Inflammatory macrophage treated with lipopolysaccharide for 4 hours (primary cell): ENCODE measurements at places on chromosomes 5 and 9.

- peak; percentile 17 for DNase-seq
Observed at GRCh38 chr9:86924206-86924605, 23.1 kb downstream of the GAS1 start.

DNA sequence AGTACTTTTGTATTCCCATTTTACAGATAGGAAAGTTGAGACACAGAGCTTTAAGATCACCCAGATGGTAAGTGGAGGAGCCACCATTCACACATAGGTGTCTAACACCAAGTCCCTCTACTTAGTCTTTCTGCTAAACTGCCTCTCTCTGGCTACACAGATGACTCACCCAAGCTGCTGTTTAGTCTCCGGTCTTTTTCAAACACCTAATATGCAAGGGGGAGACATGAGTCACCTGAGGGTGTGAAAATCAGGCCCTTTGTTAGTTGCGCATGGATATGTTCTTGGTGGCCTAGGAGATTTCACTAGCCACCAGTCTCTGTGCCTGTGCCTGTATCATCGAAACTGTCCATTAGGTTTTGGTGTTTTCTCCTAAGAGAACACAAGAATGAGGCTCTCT, 117.8 kb downstream of the MAST4 start:
- no peak for DNase-seq

GRCh38 chr5:31137676-31138075, 55.8 kb upstream of the CDH6 start:
- DNase-seq: no peak

GRCh38 chr5:98933445-98934072, 4.8 kb upstream of the CHD1 start:
- DNase-seq: peak; percentile 88

DNA sequence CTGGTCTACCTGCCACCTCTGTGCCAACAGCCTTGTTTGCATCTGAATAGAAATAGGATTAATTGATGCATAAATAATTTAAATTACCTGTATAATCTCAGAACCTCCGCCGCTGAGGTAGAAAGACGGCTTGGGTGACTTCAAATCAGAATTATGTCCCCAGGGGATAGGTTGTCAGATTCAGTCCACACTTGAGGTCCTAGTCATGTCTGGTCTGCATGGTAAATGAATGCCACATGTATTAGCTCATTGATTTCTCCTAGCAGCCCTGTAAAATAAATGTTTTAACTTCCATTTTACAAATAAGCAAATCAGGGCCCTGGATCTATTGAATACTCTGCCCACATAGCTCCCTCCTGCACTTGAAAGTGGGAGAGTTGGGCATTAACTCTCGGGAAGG, 368.0 kb upstream of the WWC1 start:
- DNase-seq: no peak

- DNase-seq: no peak
Observed at GRCh38 chr5:112366987-112367386, 52.1 kb downstream of the EPB41L4A start.

DNA sequence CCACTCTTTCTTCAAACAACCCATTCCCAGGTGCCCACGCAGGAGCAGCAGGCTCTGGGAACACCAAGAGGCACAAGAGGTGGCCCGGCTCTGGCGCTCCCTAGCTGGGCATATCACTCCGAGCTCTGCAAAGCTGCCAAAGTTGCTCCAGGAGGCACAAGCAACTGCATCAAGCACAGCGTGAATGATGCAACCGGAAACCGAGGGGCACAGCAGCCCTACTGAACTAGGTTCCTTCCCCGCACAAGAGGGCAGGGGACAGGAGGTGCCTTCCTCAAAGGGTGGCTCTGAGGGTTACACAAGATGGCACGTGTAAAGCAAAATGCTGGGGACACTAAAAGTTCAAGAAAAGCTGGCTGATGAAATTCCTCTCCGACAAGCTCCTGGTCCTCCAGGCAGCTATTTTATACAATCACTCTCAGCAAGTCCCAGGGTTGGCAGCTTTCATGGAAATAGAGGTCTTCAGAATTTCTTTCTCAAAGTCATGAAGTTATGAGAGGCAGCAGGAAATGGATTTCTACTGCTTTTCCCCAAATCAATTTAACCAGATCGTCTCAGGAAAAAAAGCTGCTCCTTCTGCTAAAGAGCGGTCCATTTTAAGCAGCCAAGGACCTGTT, 22.9 kb downstream of the PSMB7 start:
- DNase-seq: peak; percentile 80

DNA sequence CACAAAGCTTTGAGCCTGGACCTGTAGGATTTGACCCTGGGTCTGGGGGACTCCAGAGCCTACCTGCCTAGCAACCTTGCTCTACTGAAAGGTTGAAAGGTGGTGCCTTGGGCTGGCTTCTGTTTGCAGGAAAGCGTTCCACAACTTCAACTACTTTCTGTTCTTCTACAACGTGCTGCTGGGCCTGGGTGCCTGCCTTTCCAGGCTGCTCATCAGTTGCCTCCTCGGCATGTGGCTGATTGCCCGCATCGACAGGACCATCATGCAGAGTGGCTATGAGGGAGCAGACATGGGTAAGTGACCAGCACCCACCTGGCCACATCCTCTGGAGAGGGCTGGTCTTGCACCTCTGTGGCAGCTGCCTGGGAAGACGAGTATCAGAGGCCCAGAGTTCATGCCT, 13.6 kb upstream of the CCDC180 start:
- DNase-seq: no peak

GRCh38 chr5:112012104-112012503, 255.1 kb upstream of the NREP start:
- no peak for DNase-seq

DNA sequence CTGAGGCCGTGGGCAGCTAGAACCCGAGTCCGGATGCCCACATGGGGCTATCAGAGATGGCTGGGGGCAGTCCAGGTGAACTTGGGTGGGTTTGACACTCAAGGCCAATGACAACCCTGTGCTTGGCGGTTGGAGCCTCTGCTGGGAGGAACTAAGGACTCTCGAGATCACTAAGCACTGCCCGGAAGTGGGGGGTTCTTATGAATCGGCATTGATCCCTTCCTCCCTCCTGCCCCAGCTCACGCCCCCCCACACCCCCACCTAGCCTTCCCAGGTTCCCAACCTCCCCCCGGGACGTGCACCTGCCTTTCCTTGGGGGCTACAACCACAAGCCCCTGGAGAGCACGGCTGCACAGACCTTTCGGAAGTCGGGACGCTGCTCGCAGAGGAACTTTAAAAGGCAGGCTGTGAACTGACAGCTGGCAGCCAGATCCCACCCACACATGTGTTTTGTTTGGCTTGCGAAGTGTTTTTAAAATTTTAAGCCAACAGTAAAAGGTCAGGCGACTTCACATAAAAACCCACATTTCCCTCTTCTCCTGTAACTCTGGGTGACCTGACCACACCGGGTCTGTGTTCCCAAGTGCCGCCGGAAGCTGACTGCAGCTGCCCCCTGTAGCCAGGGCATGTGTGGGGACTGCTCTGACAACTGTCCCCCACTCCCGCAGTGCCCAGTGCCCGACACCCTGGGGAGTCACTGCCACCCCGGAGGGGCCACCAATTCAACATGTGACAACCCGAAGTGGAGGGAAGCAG, 5.1 kb upstream of the RALGDS start:
- DNase-seq: peak; percentile 79

DNA sequence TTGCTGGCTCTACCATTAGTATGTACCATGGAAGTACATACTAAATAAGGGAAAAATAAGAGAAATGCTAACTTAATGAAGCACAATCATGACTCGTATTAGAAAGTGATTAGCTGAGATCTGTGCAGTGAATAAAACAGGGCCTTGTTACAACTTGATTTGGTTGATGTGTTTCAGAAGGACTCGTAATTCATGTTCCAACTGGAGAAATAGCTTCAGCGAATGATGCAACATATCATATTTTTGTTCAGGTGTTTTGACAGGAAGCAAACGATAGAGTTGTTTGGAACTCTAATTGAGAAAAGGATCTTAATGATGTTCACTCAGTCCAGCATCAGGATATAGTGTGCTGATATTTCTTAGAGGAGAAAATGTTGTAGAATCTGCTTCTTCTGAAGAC, 474.6 kb upstream of the WWC1 start:
- DNase-seq: no peak

- DNase-seq: no peak
Observed at GRCh38 chr5:1279443-1280151, 15.3 kb downstream of the TERT start.

- DNase-seq: no peak
Observed at GRCh38 chr5:126030698-126031097, 392.5 kb upstream of the GRAMD2B start.

- DNase-seq: no peak
Observed at GRCh38 chr5:5456858-5457257, 34.4 kb downstream of the ICE1 start.

- no peak for DNase-seq
Observed at GRCh38 chr5:179112469-179113142, 52.4 kb downstream of the ZNF354C start.

- no peak for DNase-seq
Observed at GRCh38 chr5:145557345-145557744, 277.8 kb downstream of the PRELID2 start.

DNA sequence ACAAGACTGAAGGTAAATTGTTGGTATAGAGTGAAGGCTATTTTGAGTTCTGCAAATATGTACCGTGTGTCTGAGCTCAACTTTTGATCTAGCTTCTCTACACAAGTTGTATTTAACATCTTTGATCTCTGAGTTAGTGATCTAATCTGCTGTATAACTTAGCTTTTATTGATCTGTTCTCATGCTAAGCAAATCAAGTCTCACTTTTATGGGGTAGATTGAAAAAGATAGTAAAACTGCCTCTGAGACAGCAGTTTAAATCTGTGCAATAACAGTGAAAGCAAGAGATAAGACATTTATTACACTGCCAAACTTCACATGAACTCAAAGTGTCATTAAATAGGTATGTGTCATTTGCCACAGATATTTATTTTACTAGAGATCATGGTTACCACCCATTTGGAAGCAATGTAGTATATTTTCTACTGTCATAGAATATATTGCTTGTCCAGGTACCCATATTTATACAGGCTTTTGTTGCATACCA, 477.3 kb downstream of the ISL1 start:
- no peak for DNase-seq

DNA sequence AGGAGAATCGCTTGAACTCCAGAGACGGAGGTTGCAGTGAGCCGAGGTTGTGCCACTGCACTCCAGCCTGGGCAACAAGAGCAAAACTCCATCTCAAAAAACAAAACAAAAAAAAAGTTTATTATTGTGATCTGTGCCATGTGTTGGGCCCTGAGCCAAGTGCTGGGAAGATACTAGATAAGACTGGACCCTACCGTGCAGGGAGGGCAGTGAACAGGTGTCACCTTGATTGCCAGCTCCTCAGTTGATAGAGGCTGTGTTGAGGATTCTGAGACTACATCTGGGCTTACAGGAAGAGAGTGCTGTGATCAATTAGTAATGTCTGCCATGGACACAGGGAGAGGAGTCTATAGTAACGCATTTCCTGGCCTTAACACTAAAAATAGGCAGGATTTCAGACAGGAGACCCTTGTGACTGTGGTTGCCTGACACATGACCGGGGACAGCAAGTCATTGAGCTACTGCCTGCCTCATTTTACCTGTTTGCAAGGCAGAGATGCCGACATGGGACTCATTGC, 201.5 kb downstream of the C9orf50 start:
- DNase-seq: no peak

DNA sequence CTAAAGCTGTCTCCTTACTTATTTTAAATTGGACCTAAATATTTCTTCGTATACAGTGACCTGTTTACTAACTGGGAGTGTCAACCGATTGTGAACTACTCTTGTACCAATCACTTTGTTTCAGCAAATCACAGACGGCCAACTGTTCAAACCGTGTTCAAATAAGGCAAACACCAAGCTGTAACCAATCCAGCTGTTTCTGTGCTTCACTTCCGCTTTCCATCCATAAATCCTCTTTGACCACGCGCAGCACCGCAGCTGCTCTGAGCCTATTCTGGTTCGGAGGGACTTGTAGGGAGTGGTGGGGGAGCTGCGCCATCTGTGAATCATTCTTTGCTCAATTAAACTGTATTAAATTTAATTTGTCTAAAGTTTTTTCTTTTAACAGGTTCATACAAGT, 4.8 kb upstream of the FAM240B start:
- no peak for DNase-seq

GRCh38 chr9:6471231-6471850, 58.3 kb downstream of the UHRF2 start:
- no peak for DNase-seq

DNA sequence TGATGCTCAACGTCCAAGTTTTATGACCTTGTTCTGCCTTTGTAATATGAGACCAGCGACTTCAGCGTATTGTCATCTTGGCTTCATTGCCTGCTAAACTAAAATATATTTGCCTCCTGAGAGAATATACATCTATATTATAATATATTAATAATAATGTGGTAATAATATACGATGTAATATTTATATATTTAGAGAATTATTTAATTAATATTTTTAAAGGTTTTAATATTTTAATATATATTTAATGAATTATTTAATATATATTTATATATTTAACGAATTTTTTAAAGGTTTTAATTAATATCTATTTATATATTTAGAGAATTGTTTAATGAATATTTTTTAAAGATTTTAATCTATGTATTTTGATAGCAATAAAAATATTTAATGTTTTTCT, 700.7 kb downstream of the TAF11L14 start:
- DNase-seq: no peak

DNA sequence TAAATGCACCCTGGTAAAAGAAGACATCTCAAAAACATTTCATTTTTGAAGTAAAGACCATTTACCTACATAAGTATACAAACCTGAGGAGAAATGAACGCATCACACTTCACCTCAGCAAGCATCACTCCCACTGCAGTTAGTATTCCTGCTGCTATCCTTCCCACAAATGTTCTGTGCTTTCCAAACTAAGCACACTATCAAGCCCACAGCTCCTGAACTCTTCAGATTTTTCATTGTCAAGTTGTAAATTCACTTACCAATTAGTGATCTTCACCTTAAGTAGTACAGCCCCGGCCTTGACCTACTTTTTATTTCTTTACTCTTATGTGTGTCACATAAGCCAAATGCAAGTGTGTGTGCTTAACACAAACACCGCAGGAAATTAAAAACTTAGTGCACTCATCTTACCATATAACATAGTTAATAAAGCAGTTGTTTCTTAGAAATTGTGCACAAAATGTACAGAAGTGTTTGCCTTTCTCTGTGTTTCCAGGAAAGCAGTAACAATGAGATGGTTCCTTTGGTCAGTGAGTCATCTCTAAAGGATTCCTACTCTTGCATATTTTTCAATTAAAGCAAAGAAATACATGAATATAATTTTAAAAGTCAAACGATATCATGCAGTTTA, 169.4 kb downstream of the APBA1 start:
- DNase-seq: no peak

DNA sequence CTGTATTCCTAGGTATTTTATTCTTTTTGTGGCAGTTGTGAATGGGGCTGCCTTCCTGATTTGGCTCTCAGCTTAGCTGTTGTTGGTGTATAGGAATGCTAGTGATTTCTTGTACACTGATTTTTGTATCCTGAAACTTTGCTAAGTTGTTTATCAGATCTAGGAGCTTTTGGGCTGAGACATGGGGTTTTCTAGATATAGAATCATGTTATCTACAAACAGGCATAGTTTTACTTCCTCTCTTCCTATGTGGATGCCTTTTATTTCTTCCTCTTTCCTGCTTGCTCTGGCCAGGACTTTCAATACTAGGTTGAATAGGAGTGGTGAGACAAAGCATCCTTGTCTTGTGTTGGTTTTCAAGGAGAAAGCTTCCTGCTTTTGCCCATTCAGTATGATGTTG, 129.9 kb downstream of the DMXL1 start:
- peak; percentile 34 for DNase-seq

GRCh38 chr9:106712279-106712678, 150.7 kb upstream of the ZNF462 start:
- no peak for DNase-seq

GRCh38 chr9:91536211-91536691, 112.6 kb upstream of the NFIL3 start:
- DNase-seq: no peak
